NCI-H2171 (cell line): ENCODE measurements at places on chromosomes 11 and 22.

DNA sequence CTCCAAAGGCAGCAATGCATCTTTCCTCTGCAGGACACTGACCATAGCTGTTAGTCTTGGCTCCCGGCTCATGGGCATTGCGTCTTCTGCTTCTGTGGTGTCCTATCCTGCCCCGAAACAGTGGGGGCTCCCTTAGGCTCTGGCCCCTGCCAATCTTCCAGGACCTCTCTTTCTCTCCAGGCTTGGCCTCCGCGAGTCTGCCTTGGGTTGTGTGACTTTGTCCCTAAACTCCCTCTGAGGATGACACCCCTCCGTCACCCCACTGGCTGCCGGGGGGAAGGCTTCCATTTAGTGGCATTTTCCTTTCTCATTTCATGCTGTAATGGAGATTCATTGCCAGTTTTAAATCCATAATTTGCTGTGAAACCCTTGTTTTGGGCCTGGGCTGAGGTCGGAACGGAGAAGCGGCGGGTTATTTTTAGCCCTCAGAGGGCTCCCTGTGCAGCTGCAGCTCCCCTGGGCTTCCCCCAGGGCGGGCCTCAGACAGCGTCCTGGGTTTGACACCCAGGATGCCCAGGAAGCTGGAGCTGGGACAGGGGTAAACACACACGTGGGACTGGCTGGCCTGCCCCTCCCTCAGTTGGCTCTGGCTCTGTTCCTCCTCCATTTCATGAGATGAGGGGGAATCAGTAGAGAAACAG, 156.1 kb downstream of the ST3GAL4 start:
- DNase-seq = no peak

DNA sequence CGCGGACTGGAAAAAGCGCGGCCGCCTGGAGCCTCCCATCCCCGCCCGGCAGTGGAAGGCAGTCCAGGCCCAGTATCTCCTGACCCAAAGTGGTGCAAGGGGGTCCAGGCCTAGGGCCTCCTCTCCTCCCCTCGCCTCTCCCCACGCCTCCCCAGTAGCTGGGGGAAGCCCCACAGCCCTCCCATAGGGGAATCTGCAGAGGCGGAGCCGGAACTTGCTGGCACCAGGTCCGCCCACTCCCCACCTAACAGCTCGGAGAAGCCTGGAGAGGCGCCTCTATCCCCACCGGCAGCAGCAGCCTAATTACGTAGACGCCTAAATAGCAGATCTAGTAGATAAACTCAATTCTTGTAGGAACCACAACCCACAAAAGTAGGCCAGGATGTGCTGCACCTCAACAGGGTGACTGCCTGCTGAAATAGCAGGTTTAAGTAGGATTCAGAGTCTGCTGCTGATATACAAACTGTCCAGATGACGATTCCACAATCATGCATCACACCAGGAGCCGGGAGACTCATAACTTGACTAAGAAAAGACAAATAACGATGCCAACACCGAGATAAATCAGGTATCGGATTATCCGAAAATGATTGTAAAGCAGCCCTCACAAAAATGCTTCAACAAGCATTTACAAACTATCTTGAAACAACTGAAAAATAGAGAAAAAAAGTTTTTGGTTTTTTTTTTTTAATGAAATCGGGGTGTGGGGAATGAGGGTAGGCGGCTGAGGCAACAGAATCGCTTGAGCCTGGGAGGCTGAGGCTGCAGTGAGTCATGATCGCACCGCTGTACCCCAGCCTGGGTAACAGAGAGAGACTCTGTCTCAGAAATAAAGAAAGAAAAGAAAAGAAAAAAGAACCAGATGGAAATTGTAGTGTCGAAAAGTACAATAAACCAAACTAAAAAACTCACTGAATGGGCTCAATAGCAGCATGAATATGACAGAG, 11.4 kb upstream of the BRD1 start:
- DNase-seq = no peak

DNA sequence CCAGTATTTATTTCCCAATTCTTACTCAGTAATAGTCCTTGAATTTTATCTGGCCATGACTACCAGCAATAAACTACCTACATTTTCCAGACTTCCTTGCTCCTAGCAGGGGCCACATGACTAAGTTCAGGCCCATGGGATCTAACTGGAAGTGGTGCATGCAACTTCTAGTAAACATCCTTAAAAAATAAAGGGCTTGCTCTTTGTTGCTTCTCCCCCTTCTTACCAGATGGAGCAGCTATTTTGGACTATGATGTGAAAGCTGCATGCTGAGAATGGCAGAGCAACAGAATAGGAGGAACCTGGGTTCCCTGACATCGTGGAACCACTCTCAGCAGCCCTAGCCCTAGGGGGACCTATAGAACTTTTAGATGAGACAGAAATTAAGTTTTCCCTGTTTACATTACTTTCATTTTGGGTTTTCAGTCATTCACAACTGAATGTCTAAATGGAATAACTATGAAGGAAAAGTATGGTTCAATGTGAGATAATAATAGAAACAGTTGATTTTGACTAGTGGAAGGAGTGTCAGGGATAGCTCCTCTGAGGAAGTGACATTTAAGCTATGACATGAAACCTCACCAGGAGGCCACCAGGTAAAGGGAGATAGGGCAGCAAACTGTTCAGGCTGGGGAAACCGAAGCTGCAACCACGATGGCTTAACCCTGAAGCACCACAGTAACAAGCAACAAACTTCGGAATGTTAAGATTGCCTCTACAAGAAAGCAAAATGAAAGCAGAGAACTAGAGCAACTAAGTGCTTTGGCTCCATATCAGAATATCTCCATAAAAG, 48.9 kb downstream of the PHF21A start:
- DNase-seq = no peak

- no peak for DNase-seq
These were observed 3.3 kb downstream of the PCF11 start for GRCh38 chr11:83159902-83160865.

DNA sequence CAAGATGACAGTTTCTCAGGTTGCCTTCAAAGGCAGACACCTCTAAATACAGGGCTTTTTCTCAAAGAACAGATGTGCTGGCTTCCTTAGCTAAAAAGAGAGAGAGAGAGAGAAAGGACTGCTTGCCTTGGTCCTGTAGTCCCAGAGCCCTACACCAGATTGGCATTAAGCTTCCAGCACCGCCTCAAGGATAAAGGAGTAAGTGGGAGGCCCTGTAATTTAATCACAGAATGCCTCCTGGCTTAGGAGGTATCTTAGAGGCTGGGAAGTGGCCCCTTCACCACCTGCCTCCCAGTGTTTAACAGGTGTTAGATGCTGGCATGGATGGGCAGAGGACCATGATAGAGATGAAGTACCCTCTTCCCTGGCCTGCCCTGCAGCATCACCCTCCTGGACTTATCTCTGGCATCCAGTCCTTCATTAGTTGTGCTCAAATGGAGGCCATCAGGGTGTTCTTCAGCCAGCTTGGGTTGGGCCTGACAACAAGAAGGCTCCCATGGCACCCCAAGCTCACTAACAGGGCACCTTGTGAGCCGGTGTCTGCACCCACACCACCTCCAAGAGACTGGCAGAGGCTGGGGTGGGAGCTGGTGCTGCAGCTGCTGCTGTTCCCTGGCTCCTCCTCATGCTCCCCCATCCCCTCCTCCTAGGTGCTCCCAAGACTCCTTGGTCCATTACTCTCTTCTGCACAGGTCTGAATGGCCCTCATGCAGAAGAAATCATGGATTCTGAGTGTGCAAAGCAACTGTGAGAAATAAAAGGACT, 32.5 kb downstream of the ABCC8 start:
- DNase-seq = peak; percentile 9

DNA sequence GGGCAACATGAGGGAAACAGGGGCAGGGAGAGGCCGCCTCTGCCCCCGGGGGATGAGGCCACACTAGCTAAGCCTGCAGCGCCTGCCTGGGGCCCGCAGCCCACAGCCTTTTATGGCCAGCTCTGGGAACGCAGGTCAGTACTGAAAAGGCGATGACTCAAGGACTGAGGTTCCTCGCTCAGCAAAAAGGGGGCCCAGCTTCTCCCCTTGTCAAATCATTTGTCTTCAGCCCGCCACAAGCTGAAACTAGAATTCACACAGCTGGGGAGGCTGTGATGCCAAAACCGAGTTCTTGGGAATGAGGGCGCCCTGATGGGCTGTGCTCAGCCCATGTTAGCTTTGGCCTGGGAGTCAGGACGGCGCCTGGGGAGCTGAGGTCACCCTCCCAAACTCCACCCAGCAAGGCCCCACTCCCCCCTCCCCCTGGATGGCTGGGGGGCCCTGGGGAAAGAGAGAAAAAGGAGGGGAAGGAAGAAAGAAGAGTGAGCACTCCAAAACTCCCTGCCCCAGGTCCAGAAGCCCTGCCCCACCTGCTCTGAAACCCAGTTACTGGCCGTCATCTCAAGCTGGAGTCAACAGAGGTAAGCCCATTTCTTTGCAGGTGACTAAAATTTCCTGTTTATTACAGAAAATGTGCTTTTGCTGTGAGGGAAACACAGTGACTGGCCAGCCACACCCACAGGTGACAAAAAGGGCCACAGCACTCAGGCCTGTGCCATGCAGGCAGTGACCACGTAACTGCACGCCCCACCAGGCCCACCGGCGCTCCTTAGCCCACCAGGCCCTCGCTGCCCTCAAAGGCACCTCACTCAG, 13.7 kb downstream of the EHD1 start:
- no peak for DNase-seq
